Activated naive CD8-positive, alpha-beta T cell treated with anti-CD3 and anti-CD28 coated beads, Interleukin-2, amount 10 ng/mL, durations not matched to agents 7 days and 5 days (primary cell): ENCODE measurements at places on chromosomes 5 and 9. TPM values are rescaled to one million over a fixed set of nuclear protein-coding genes. Genes with fewer than 3 reads are reported as not detected.

Gene PARP8
- 159 TPM for total RNA-seq

DNA sequence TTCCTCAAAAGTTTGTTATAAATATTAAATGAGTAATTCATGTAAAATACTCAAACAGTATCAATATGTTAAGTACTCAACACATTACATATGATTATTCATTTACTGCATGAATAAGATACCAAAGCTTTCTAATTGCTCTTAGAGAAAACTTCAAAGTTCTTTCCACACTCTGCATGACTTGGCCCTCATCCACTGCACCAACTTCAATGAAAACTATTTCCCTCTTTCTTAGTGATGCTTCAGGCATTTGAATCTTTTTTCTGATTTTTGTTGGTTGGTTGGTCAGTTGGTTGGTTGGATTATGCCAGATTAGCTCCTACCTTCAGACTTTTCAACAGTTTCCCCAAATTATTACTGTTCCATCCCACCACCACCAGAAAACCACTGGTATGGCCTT, 314.7 kb upstream of the RGMB start:
- H3K4me3 ChIP-seq = no peak overlapping the region
- no peak for DNase-seq
- no peaks in the 10 kb centered on the region for H3K27me3 ChIP-seq
- no peaks in the 10 kb centered on the region for H3K36me3 ChIP-seq
- H3K4me1 ChIP-seq = no peaks in the 10 kb centered on the region

DNA sequence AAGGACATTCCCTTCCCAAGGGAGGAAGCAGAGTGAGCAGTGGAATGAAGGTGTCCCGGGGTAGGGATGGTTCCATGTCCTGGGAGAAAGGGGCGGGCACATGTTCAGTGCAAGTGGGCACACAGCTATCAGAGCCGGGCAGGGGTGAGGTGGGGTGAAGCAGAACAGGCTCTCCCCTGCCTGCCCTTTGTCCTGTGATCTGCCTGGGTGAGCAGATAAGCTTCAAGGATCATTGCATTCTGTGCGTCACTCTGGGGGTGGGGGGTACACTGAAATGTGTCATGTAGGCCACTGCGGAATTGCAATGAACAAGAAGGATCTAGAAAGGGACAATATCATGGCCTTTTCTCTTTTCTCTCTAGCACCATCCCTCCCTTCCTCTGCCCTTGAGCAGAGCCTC, 61.7 kb upstream of the SHB start:
- peaks cover 4% of the 10 kb centered on the region for H3K27me3 ChIP-seq
- no peaks in the 10 kb centered on the region for H3K36me3 ChIP-seq
- no peak overlapping the region for H3K27ac ChIP-seq
- no peak overlapping the region for H3K4me3 ChIP-seq

DNA sequence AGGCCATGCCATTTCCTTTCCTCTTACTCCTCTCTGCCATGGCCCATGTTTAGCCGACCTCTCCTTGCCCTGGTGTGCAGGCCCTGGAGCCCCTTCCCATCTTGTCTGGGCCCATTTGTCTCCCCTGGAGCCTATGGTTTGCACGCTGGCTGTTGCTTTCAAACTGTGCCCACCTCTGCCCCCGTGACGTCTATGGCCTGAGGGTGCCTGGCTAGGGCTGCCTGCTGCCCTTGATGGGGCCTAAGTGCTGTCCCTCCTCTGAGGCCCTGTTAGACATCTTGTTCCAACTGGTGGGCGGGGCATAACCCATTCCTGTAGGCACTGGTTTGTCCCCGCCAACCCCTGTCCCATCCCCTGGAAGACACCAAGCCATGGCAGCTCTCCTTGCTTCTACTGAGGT, 22.7 kb upstream of the ENHO start:
- H3K27ac ChIP-seq = no peak overlapping the region
- no peak overlapping the region for H3K4me3 ChIP-seq
- no peaks in the 10 kb centered on the region for H3K4me1 ChIP-seq
- no peaks in the 10 kb centered on the region for H3K36me3 ChIP-seq
- H3K27me3 ChIP-seq = peaks cover 10% of the 10 kb centered on the region
- DNase-seq = no peak

DNA sequence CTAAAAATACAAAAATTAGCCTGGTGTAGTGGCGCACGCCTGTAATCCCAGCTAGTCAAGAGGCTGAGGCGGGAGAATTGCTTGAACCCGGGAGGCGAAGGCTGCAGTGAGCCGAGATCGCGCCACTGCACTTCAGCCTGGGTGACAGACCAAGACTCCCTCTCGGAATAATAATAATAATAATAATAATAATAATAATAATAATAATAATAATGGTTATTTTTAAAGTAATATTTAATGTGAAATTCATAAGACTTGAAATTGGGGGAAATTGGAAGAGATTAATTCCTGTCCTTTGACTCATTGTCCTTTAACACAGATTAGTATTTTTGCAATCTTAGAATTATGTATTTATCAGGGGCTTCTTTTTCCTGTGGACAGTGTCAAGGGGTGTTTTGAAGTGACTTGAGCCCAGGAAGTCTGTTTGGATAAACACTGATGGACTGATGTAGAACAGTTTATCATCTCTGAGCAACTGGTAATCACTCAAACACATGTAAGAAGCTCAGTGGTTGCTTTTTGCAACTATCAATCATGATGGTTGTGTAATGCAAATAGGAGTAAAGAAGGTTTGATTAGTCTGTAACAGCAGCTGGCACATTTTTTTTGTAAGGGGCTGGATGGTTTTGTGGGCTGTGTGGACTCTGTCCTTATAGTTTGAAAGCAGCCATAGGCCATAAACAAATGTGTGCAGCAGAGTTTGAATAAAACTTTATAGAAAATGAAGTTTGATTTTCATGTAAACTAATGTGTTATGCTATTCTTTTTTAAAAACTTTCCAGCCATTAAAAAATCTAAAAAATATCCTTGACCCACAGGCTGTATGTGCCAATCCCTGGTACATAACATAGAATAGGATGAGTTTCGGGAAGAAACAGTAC, 93.5 kb downstream of the F2RL2 start:
- H3K4me3 ChIP-seq = no peak overlapping the region
- H3K27ac ChIP-seq = no peak overlapping the region
- H3K27me3 ChIP-seq = no peaks in the 10 kb centered on the region
- peaks cover 23% of the 10 kb centered on the region for H3K4me1 ChIP-seq
- no peak for DNase-seq

Gene PLAC8L1
- total RNA-seq = not detected

Gene SEMA5A
- total RNA-seq = 0.14 TPM

DNA sequence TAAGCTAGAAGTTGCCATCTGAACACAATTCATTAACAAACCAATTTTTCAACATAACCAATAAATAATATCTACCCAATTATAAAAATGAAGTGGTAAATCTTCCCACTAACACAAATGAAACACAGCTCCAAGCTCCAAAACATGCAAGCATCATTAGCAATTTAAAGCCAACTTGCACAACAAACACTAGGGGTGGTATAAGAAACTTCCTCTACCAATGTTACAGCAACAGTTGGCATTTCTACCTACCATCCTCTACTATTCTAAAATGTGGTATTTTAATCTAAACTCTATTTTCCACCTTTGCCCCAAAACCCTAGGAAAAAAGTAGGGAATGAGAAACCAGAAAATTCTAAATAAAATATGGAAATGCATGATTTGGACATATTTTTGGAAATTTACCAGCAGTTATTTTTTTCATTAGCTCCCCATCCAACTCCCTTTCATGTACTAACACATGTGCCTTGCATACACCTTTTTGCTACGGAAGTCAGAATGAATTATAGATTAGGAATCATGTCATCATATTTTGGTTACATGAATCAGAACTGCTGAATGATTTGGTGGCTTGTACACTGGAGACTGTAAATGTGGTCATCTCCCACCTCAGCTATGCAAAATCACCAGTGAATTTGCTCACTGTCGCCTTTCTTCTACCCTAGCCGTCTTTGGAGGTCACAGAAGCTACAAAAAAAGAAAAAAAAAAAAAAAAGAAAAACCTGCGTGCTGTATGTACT, 4.1 kb downstream of the NR6A1 start:
- H3K27ac ChIP-seq = no peak overlapping the region
- H3K4me1 ChIP-seq = peaks cover 16% of the 10 kb centered on the region
- H3K4me3 ChIP-seq = no peak overlapping the region
- H3K36me3 ChIP-seq = peaks cover 2% of the 10 kb centered on the region
- no peak for DNase-seq
- H3K27me3 ChIP-seq = peaks cover 81% of the 10 kb centered on the region

- no peak overlapping the region for H3K27ac ChIP-seq
- no peak overlapping the region for H3K4me3 ChIP-seq
- no peaks in the 10 kb centered on the region for H3K36me3 ChIP-seq
- H3K4me1 ChIP-seq = no peaks in the 10 kb centered on the region
Measured at GRCh38 chr9:109549386-109549785, 51.3 kb upstream of the PTPN3 start.

Gene KIAA1958
- 15.0 TPM for total RNA-seq

DNA sequence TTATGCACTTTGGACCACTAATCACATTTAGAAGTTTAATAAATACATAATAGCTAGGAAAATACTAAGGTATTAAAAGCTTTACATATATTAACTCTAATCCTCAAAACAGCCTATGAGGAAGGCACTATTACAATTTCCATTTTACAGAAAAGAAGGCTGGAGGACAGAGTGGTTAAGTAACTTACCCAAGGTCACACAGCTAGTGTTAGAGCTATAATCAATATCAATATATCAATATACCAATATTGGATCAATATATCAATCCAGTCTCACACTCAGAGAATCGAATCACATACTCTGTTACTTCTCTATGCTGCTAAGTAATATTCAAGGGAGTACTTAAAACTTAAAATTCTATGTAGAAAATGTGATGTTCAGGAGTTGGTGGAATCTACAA, 45.2 kb downstream of the MEF2C start:
- peaks cover 5% of the 10 kb centered on the region for H3K4me1 ChIP-seq
- no peaks in the 10 kb centered on the region for H3K36me3 ChIP-seq
- H3K4me3 ChIP-seq = no peak overlapping the region
- H3K27ac ChIP-seq = no peak overlapping the region

DNA sequence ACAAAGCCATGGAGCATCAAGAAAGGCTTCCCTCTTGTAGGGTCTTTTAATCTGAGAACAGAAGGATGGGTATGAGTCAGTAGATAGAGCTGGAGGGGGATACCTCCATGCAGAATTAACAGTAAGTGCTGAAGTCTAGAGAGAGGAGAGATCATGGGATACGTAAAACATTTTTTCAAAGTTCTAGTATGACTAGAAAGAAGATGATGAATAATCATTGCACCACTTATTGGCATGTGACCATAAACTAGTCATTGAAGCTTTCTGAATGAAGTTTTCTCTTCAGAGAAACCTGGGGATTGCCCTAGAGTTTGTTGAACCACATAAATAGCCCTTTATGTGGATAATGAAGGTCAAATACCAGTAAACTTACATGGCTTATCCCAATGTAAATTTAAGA, 48.6 kb upstream of the PTPRD start:
- no peak overlapping the region for H3K27ac ChIP-seq
- no peaks in the 10 kb centered on the region for H3K4me1 ChIP-seq
- H3K36me3 ChIP-seq = no peaks in the 10 kb centered on the region

DNA sequence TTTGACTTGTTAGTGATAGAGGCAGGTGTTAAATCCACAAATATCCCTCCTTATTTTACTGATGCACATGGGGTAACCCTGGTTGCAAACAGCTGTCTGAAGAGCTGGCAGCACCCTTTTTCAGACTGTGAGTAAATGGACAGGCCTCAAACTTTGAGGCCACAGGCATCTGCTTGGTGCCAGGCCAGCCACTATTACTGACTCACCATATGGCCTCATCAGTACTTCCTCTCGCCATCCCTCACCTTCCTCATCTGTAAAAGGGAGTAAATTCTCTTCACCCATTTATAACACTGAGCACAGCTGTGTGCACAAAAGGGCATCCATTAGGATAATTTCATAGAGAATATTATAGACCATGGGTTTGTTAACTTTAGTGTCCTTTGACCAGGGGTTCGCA, 11.9 kb upstream of the TNIP1 start:
- DNase-seq = no peak
- peaks cover 12% of the 10 kb centered on the region for H3K36me3 ChIP-seq
- H3K4me1 ChIP-seq = peaks cover 52% of the 10 kb centered on the region
- H3K27me3 ChIP-seq = no peaks in the 10 kb centered on the region

DNA sequence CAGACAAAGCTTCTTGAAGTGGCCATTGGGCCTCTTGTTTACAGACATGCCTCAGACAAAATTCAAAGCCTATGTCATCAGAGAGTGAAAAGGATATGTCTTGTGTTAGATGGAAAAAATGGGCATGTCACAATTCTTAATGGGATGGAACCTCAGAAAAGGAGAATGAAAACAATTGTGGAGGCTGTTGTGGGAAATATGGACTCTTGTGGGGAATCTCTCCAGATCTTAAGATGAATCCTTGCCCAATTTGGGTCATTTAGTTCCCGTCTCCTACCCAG, 19.5 kb downstream of the SLC22A5 start:
- H3K4me1 ChIP-seq = peaks cover 54% of the 10 kb centered on the region
- no peak overlapping the region for H3K27ac ChIP-seq
- H3K27me3 ChIP-seq = no peaks in the 10 kb centered on the region
